ENCODE measurements at places on chromosomes 6 and 20. TPM values are rescaled to one million over a fixed set of nuclear protein-coding genes. Genes with fewer than 3 reads are reported as not detected.

The LGSN gene
- not detected for total RNA-seq

The TOMM34 gene
- total RNA-seq, result 27.3 TPM

The GNRH2 gene
- 0.18 TPM for total RNA-seq

The VSX1 gene
- total RNA-seq, result not detected

The HLA-B gene
- 212 TPM for total RNA-seq

The TAF8 gene
- total RNA-seq, result 20.6 TPM

The TTK gene
- total RNA-seq, result 17.1 TPM
